ENCODE measurements at places on chromosomes 5 and 9.

- no peak for DNase-seq
Observed at GRCh38 chr5:121982893-121983285, 21.1 kb downstream of the SRFBP1 start.

- DNase-seq, result no peak
Observed at GRCh38 chr5:77312413-77312812, 101.9 kb downstream of the PDE8B start.

DNA sequence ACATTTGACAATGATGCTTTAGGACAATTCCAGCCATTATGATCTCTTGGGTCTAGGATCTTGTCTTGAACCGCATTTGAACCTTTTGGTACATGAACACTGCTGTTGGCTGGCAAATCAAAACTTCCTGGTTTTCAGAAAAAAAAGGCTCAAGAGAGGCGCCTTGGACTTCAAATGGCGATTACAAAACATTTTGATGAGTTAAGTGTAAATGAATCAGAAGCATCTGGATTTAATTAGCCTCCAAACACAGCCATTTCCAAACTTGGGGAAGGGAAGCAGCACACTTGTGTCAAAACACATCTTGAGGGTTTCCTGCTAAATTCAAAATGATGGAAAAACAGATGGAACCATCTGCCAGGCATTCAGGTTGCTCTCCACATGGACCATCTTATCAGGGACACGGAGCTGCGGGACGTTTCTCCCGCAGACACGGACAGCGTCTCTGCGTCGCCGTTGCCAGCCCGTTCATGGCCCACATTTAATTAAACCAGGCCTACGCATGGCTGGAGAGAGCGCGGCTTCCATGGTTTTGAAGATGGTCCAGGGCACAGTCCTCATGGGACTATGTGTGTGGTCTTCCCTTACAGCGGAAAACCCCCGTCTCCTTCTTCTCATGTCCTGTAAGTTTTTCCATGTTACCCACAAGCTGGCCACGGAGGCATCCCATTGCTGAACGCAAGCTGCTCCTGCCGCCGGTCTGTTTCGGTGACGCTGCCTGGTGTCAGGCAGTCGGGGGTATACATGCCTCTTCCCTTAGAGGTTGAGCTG lies 55.8 kb upstream of the PTCH1 start:
- DNase-seq, result no peak

- DNase-seq, result no peak
Observed at GRCh38 chr5:146043722-146044121, 61.7 kb downstream of the PLAC8L1 start.

DNA sequence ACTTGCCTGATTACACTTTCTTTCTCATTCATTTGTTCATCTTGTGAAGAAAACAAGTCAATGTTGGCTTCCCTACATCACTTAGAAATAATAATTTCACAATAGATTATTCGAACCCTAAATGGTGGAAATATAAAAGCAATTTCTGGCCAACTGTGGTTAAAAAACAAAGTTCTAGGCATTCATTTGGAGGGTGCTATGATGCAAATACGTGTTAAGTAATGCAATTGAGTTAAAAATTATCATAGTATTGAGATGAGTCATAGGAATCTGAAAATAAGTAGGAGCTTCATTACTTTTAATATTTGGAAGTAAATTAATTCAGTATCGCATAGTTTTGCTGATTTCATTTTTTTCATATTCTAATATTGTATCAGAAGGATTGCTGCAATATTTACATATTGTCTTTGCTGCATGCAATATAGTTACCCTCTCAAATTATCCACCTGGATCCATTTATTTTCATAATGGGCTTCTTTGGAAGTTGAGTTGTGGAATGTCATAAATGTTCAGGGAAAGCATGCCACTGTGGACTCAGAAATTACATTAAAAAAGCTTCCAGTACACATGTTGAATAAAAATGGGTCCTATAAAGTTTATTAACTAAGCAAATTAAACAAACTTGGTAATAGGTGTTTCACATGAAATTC lies 647.7 kb upstream of the WWC1 start:
- no peak for DNase-seq

GRCh38 chr9:96554326-96554725 lies 65.3 kb downstream of the CDC14B start:
- no peak for DNase-seq

- no peak for DNase-seq
Observed at GRCh38 chr5:82719368-82719767, 357.8 kb downstream of the TMEM167A start.

DNA sequence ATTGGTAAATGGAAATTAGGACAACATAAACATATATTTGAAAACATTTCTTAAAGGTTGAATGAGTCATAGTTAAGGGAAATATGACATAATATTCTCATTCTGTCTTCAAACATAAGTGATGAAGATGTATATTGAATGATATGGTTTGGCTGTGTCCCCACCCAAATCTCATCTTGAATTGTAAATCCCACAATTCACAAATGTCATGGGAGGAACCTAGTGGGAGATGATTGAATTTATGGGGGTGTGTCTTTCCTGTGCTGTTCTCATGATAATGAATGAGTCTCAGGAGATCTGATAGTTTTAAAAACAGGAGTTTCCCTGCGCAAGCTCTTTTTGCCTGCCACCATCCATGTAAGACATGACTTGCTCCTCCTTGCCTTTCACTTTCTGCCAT lies 104.4 kb upstream of the MPDZ start:
- DNase-seq, result no peak

DNA sequence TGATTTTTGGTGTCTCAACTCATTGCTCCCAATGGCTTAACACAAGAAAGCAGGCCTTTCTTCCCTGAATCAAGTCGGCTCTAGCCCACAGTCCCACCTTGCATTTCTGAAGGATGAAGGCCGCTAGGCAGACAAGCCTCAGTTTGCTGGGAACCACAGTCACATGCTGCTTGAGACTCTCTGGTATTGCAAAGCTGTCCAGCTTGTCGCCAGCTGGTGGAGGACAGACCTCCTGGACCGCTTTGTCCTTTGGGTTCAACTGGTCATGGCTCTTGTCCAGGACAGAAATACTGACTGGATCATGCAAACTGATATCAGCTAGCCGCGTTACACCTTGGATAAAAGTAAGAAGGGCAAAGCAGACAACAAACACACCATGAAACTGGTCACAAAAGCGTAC lies 23.1 kb downstream of the DDX31 start:
- DNase-seq, result no peak

DNA sequence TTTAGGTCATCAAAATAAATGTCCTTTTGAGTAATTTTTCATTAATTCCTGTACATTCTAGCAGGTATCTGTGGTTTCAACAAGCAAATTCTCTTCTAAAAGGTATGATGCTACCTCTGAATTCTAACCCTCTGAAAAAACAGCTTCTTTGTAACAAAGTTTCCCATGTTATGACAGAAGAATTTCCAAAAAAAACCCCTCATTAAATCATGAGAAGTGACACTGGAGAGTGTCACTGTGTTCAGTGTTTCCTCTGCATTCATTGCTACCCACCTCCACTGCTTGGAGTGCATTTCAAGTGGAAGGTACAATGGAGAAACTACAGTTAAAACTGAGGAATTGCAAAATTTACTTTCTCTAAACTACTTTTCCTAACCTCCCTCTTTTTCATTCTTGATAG lies 10.1 kb downstream of the CDKN2A start:
- DNase-seq, result no peak

DNA sequence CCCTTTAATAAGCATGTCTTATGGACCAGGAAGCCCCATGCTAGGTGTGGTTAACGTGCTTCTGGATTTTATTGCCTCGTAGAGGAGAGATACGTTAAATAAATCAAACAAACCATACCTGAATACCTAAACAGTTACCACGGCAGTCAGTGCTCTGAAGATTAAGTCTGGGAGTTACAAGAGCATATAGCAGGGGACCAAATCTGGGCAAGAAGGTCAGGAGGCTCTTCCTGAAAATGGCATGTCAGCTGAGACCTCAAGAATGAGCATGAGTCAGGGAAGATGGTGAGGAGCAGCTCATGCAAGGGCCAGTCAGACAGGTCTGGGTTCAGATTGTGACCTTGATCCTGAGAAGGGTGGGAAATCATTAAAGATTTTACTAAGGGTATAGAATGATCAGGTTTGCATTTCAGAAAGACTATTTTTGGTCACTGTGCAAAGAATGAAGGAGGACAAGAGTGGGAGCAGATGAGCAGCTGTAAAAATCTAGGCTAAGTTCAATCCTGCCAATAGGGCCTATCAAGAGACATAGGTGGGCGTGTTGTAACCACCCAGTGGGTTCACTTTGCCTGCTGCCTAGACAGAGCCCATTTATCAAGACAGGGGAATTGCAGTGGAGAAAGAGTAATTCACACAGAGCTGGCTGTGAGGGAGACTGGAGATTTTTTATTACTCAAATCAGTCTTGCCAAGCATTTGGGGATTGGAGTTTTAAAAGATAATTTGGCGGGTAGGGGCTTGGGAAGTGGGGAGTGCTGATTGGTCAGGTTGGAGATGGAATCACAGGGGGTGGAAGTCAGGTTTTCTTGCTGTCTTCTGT lies 4.8 kb upstream of the ZNF366 start:
- DNase-seq, result no peak

GRCh38 chr9:7901621-7902020 lies 102.0 kb upstream of the DMAC1 start:
- no peak for DNase-seq

- DNase-seq, result no peak
Observed at GRCh38 chr5:157890836-157891597, 32.1 kb upstream of the CLINT1 start.

GRCh38 chr5:143016777-143017516 lies 246.8 kb downstream of the ARHGAP26 start:
- peak; percentile 33 for DNase-seq

DNA sequence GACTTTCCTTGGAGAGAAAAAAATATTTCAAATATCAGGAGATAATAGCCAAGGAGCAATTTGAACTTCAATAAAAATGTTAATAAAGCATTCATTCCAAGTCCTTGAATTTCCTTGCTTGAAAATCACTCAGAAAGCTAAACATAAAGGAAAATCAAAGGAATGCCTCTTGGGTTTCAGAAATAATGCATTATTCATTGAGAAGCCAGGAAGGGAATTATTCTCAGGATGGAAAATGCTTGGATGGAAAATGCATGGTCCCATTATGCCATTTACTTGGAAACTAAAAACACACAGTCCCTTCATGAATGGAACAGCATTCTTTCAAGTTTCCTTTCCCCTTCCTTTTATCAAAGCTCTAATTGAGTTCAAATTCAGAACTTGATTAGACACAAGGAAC lies 160.9 kb downstream of the LPAR1 start:
- no peak for DNase-seq

DNA sequence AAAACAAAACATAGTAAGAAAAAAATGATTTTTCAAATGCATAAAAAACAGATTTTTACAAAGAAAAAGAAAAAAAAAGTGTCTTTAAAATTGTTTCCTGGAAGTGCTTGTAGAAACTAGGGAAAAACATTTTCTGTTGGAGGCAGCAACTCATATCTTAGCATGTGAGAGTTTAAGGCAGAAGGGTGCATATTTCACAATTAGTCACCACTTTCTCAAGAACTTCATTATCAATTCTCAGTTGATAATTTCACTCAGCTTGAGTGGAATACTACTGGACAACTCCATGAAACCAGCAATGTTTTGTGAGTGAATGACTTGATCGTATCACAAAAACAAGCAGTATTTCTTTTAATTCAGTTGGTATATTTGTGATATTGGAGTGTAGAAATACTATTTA lies 508.3 kb upstream of the DAB2 start:
- no peak for DNase-seq

DNA sequence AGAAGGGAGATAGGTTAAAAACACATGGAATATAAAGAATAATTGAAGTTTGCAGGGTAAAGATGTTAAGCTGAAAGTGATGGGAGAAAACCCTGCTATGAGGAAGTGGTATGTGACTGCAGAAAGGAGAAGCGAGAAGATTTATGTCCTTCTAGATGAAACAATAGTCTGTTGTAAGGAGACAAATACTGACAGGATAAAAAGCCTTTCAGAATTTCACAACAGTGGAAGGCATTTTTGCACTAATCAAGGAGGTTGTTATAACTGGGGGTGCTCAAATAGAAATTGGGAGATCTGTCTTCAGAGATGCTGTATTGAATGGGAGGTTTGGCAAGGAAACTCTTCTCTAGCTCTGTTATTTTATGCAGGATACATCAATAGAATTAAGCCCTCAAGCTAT lies 69.6 kb downstream of the NMUR2 start:
- no peak for DNase-seq

- DNase-seq, result no peak
Observed at GRCh38 chr5:132790201-132790865, 13.3 kb upstream of the SEPTIN8 start.

GRCh38 chr5:148072207-148072606 lies 8.4 kb downstream of the SPINK5 start:
- no peak for DNase-seq

DNA sequence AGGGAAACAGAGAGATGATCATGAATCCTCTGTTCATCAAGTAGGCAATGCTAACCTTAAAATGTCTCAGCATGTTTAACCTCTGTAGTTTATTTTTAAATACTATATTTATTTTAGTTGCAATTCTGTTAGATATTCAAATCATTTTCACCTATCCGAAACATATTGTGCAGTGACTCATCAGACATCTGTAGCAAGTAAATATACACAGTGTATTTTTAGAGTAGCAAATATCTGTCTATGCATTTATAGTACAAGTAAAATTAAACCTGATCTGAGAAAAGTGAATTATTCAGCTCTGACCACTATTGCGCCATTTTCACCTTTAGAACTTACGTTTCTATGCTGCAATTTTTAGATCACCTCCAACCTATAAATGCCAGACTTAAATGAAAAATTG lies 24.3 kb upstream of the TUSC1 start:
- no peak for DNase-seq

- no peak for DNase-seq
Observed at GRCh38 chr5:103480246-103480645, 82.3 kb downstream of the NUDT12 start.

DNA sequence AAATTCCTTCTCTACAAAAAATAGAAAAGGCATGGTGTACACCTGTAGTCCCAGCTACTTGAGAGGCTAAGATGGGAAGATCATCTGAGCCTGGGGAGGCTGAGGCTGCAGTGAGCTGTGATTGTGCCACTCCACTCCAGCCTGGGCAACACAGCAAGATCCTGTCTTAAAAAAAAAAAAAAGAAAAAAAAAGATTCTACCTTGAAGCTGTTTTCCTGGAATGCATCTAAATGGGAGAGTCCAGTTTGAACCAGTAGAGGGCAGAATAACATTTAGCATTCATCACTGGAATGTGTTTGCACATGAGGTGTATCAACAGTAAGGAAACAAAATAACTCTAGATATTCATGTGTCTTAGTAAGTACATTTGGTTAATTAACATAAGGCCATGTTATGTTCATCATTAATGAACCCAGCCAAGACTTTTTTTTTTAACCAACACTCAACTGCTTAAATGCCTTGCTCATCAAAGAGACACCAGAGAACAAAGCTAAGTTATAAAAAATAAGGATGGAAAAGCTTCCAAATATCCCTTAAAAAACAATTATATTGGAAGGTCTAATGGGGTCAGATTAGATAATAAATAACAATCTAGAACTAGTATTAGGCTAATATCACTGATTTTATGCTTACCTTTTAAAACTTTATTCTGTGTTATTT lies 16.1 kb downstream of the IFNE start:
- no peak for DNase-seq

Measured in stimulated activated CD4-positive, alpha-beta T cell treated with anti-CD3 and anti-CD28 coated beads, TNF-alpha, amount 100 ng/mL, for 4 hours (primary cell).